ENCODE measurements at places on chromosomes 5 and 9. TPM values are rescaled to one million over a fixed set of nuclear protein-coding genes. Genes with fewer than 3 reads are reported as not detected.

DNA sequence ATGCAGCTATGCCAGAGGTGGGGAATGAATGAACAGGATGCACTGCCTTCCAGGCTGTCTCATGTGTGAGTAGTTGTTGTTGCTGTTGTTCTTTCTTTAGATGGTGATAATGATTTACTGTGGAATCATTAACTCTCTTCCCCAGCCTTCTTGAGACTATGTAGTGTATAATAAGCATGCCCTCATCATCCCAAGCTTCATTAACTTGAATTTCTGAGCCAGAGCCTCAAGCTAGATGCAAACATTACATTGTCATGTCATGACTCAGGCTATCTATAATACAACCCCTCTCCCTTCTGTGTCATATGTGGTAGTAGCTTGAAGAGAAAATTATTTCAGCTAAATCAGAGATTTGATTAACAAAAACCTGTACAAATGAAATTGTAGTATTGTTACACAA lies 10.0 kb upstream of the ADAMTSL1 start:
- DNase-seq, result no peak

DNA sequence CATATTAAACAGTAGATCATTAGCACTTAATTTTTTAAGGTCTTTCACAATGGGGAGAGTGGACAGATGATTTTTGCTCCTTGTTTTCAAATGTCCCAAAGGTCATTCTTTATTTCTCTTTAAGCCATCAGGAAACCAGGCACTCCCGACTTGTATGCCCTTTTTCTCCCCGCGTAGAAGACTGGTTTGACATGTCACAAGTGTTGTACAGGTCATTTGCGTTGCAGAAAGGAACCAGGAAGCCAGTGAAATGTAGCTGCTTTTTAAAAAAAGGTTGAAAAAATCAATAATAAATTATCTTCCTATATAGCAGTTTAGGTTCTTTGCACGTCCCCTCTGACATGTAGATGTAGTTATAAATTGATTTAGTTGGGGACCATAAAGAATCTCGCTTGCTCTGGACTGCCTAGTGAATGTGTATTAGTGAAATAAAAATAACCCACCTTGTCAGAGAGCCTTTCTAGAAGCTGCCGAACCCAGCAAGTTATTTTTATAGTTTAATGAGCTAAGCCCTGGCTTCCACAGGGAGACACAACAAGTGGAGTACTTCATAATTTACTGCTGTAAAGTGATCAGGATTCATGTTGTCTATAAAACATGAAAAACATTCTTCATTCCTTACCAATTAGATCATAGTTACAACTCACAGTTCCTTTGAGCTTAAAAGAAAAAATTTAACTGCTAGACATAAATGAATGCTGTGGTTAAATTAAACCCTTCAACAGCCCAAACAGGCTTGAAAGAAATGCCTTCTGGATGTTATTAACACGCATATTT lies 404.6 kb downstream of the CSNK1G3 start:
- DNase-seq, result no peak

GRCh38 chr9:32875242-32875641 lies 91.9 kb downstream of the TMEM215 start:
- DNase-seq, result no peak

The MAN2A1 gene
- 28.9 TPM for polyA plus RNA-seq

The SPATA31A3 gene
- polyA plus RNA-seq, result not detected

The FOXD4 gene
- not detected for polyA plus RNA-seq
